ENCODE measurements at places on chromosomes 1 and 21.

DNA sequence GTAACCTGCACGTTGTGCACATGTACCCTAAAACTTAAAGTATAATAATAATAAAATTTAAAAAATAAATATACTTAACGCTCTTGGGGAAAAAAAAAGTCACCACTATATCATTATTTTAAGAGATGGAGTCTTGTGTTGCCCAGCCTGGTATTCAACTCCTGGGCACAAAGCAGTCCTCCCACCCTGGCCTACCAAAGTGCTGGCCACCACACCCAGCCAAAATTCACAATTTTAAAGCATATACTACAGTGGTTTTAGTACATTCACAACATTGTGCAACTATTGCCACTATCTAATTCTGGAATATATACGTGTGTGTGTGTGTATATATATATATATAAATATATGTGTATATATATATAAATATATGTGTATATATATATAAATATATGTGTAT is 5.9 kb downstream of the HMGN2 start:
- no peak for DNase-seq

DNA sequence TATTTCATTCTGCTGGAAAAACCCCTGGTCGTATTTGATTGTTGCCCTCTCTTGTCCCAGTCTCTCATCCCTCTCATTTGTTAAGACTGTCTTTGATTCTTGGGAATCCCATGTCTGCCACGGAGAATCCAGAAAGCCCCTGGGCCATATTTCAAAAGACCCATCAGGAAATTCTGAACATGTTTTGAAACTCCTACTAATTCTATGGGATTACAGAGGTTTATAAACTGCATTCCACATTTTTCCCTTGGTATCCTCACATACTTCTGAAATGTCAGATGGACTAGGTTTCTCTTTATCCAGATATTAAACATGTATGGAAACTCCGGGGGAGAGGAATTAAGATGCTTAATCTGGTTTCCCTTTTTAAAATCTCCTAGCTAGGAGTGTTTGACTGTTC is 80.0 kb downstream of the HUNK start:
- DNase-seq, result no peak

DNA sequence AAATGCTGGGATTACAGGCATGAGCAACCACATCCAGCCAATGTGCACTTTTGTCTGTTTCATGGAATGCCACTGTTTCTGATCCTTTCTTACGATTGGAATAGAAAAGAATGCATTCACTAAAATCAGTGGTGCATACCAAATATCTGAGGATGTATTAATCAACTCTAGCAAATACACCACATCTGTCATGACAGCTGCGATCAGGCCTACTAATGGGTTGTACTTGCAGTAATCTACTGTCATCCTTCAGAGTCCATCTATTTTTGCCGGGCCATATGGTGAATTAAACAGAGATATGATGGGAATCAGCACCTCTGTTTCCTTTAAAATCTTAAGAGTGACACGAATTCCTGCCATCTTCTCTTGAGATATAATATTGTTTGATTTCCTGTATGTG is 8.5 kb upstream of the USP1 start:
- DNase-seq, result no peak

DNA sequence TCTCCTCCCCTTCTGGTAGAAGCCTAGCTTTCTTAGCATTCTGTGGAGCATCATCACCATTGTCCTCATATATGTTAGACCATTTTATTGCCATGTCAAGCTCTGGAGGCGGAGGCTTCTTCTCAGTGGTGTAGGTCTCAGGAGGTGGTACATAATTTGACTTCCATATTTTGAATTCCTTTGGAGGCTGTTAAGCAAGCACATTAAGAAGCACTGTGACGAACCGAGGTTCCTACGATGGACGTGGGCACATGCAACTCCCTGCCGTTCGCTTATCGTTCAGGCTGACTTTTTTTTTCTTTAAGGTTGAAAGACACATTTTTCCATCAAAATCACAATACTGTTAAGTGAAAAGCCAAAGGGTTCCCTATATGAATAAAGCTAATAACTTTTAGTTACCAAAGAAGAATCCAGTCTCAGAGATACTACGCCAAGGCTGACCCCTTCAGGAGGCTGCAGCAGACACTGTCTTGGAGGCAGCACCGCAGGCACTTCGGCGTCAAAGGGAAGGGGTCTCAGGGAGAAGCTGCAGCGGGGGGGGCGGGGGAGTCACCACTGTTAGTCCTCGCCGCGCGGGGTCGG is 835 bp downstream of the C1orf52 start:
- DNase-seq, result no peak

DNA sequence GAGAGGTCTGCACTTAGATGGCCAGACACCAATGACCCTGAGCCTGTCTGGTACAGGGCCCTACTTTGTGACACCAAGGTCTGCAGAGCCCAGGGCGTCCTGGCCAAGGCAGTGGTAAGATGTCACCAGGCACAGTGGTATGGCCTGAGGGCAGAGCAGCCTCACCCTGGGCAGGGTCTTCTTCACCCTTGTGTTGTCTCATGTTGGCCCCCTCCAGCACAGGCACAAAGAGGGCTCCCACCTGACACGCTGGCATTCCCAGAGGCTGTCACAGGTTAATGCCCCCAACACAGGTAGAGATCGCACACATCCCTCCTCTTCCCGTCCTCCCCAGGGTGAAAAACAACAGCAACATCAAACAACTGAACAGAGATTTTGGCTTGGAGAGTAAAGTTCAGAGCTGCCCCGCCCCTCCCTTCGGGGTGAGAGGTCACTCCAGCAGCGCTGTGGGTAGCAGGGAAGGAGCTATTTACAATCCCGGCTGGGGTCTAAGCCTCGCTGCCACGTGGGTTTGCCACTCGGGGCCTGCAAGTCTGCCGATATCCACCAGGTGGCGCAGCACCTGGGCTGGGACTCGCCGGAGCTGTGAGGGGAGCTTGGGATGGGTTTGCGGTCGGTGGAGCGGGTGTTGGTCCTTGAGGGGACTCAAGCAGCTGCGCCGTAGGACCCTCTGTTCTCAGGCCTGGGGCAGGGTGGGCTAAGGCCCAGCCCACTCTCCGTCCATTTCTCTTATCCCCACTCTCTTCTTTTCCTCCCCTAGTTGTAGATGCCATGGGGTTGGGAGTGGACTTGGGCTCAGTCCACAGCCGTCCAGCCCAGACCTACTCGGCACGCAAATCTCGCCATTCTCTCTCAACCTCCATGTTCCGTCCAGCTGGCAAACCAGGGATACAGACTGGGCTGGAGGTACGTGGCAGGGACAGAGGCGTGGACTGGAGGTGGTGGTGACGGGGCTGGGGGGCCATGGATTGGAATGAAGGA is 12.7 kb downstream of the EFNA3 start:
- peak; percentile 73 for DNase-seq

- DNase-seq, result no peak
Measured at GRCh38 chr1:234865171-234866006, 255.4 kb upstream of the IRF2BP2 start.

DNA sequence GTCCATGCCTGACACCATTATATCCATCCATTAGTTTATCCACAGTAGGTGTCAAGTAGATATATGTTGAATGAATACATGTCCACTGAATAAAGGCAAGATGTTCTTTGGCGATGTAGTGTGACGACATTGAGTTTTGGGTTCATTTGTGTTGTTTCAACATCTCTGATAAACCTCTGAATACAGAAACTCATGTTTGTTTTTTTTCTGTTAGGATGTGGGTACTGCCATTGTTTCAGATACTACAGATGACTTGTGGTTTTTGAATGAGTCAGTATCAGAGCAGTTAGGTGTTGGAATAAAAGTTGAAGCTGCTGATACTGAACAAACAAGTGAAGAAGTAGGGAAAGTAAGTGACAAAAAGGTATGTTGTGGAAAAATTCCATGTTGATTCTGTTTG is 28.1 kb downstream of the MDM4 start:
- DNase-seq, result no peak

GRCh38 chr21:33998402-33998801 is 75.0 kb upstream of the MRPS6 start:
- peak; percentile 39 for DNase-seq

DNA sequence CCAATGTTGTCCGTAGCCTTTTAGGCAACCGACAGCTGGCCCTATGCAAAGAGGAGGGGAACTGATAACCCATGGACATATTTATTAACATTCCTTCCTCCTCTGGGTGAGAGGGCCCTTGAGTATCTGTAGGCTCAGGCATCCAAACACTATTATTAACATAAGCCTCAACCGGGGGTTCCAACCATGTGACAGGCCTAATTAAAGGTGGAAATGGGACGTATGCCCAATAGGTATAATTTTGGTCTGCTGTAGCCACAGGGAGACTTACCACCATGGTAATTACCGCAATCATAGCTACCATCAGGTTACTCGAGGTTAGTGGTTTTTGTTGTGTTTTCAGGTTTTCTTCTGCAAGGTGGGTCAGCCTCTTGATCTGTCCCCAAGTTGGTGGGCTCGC is 5.3 kb downstream of the DAP3 start:
- no peak for DNase-seq

GRCh38 chr1:30274173-30274970 is 449.0 kb downstream of the MATN1 start:
- DNase-seq, result no peak

DNA sequence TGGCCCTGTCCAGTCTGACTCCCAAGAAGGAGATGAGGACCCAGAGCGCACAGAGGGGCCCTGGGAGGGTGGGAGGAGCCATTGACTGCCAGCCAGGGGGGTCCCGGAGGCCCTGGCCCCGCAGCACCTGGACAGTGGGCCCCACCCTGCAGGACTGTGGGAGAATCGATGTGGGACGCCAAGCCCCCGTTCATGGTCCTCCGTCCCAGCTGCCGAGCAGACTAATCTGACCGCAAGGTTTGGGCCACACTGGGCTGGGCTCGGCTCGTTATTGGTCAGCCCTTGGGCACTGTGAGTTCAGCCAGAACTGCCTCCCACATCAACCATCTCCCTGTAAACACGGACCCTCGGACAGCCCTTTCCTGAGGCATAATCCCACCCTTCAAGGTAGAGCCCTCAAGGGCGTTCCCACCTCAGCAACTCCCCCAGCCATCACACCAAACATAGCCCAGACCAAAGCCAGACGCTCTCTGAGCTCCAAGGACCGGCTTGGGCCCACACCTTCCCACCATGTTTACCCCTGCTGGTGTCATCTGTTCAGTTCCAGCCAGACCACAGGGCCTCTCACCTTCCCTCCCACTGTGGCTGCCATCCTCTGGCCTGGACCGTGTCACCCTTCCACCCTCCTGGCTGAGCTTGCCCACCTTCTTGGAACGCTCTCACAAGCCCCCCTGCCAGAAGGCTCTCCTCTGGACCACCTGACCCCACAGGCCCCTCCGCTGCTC is 16.2 kb upstream of the POFUT2 start:
- no peak for DNase-seq

- DNase-seq, result no peak
Measured at GRCh38 chr1:180167021-180167701, 12.5 kb downstream of the QSOX1 start.

- no peak for DNase-seq
Measured at GRCh38 chr1:61207416-61207815, 125.1 kb downstream of the NFIA start.

DNA sequence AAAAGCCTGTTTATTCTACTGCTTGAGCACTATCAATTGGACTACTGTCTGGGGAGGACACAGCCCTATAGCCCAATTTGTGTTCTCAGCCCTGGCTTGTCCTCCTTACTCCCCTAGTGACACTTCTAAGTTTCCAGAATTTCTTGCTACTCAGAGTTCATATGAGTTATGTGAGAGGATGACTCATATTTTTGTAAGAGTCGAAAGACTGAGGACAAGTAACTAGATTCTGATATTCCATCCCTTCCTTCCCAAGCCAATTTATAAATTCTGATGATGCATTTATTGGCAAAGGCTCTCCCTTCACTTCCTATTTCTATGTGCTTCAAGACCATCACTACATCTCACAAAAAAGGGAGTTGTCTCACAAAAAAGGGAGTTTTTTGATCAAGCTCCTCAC is 422.2 kb upstream of the DEPDC1 start:
- DNase-seq, result no peak

DNA sequence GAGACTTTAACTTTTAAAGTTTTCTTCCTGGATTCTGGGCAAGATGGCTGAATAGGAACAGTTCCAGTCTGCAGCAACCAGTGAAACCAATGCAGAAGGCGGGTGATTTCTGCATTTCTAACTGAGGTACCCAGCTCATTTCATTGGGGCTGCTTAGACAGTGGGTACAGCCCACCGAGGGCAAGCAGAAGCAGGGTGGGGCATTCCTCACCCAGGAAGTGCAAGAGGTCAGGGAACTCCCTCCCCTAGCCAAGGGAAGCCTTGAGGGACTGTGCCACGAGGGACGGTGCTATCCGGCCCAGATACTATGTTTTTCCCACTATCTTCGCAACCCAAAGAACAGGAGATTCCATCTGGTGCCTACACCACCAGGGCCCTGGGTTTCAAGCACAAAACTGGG is 121.0 kb downstream of the VAV3 start:
- DNase-seq, result no peak

- no peak for DNase-seq
Measured at GRCh38 chr1:13550663-13551062, 33.0 kb upstream of the PDPN start.

GRCh38 chr1:213997038-213997771 is 9.4 kb downstream of the PROX1 start:
- DNase-seq, result no peak

DNA sequence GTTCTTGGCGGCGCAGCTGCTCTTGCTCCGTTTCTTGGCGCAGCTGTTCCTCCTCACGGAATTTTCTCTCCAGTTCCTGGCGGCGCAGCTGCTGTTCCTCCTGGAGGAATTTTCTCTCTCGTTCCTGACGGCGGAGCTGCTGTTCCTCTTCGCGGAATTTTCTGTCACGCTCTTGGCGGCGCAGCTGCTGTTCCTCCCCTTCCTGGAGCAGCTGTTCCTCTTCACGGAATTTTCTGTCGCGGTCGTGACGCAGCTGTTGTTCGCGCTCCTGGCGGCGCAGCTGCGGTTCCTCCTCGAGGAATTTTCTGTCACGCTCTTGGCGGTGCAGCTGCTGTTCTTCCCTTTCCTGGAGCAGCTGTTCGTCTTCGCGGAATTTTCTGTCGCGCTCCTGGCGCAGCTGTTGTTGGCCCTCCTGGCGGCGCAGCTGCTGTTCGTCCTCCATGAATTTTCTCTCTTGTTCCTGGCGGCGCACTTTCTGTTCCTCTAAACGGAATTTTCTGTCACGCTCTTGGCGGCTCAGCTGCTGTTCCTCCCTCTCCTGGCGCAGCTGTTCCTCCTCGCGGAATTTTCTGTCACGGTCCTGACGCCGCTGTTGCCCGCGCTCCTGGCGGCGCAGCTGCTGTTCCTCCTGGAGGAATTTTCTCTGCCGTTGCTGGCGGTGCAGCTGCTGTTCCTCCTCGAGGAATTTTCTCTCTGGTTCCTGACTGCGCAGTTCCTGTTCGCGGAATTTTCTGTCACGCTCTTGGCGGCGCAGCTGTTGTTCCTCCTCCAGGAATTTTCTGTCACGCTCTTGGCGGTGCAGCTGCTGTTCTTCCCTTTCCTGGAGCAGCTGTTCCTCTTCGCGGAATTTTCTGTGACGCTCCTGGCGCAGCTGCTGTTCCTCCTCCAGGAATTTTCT is 7.0 kb downstream of the TCHH start:
- no peak for DNase-seq

GRCh38 chr1:194014014-194014413 is 827.6 kb upstream of the B3GALT2 start:
- no peak for DNase-seq

DNA sequence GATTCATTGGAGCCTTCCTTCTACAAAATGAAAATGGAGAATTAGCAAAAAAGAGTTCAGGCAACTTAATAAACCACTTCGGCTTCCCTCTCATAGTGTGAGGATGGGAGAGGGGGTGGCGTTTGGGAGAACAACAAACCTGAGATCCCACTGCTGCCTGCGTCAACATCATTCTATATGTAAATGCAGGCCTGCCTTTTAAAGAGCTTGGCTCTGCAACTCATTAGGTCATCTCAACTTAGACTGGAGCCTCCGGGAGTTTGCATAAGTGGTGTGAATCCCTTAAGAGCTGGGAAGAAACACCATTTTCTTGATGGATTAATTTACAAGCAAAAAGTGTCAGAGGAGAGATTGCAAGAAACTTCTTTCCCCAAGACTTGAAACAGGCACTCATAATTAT is 127.6 kb upstream of the DAB1 start:
- DNase-seq, result no peak
